ENCODE measurements at places on chromosomes 5 and 9.
A peak's percentile ranks its signal among the peaks of the same experiment; 100 is the strongest.

DNA sequence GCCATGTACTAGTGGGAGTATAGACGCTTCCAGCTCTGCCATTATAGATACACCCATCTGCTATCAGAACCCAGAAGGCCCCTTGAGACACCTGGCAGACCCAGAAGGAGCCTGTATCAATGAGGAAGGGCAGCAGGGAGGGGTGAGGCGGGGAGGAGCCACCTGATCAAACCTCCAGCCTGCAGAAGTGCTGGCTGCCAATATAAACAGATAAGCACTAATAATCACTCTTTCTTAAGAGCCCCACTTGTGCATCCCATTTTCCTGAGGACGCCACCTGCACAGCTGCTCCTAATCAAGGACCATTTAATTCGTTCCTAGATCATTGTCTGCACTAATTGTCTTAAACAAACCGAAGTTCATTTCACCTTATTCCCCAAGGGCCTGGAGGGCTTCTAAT is 75.0 kb upstream of the NEK6 start:
- no peak for DNase-seq

DNA sequence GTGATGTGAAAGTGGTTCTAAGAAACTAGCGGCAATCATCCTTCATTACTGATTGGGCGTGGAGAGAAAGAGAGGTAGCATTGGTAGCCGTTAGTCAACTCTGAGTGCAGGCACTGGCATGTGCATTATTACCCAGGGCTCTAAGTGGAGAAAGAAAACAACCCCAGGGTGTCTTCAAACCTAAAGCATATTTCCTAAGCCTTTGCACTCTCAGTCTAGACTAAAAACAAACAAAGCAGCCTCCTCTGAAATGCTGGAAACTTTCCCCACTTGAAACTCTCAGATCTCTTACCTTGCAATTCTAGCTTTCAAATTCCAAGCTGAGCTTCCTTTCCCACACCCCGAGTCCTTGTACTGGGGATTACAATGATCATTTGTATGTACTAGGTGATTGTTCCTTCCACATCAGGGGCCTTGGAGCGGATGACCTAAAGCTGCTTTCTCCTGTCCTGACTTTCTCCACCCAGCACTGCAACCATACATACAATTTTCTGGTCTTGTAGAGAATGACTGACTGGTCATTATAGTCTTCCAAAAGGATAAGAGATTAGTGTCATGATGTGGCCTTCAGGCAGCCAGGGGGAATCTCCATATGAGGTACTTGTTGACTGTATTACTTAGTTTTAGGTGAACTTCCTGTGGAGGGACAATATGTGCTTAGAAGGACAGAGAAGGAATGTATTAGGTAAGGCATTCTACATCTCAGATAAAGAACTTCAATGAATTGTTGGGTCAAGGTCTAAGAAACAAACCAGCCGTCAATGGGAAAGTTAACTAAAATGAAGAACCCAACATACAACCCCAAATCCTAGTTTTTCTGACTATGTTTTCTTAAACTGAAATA is 98.3 kb upstream of the CDKN2B start:
- no peak for DNase-seq

- DNase-seq, result peak; percentile 68
These were observed 725 bp upstream of the NIPBL start for GRCh38 chr5:36875790-36876298.

- DNase-seq, result no peak
These were observed 56.9 kb downstream of the HOMER1 start for GRCh38 chr5:79456890-79457583.

DNA sequence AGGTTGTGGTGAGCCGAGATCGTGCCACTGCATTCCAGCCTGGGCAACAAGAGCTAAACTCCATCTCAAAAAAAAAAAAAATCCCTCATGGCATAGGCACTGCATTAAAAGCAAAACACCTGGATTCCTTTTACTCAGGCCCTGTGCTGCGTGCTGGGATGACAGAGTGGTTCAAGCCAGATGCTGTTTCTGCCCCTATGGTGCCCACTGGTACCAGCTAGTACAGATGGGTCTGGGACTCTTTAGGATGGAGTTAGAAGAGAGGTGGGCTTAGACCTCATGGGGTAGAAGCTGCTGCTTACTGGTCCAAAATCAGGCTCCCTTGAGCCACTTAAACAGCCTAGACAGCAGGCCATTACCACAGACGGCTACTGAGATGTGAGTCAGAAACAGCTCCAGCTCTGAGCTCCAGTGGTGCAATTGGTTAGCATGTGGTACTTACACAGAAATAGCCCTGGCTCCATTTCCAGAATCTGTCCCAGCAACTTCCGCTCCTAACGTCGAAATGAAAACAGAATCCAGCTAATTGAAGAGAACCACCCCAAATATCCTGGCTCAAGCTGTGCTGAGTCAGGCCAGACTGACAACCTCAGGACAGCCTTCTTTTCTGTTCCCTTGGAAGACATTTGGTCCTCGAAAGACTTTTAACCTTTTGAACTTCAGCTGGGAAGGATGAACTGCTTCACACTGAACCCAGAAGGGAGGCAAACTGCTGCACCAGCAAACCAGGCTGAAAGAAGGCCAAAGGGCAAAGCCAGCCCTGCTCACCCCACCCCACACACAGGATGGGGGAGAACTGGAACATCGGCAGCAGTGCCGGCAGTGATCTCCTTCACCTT is 15.5 kb downstream of the C5orf15 start:
- DNase-seq, result no peak

- DNase-seq, result no peak
These were observed 11.3 kb upstream of the POU4F3 start for GRCh38 chr5:146327257-146327870.

DNA sequence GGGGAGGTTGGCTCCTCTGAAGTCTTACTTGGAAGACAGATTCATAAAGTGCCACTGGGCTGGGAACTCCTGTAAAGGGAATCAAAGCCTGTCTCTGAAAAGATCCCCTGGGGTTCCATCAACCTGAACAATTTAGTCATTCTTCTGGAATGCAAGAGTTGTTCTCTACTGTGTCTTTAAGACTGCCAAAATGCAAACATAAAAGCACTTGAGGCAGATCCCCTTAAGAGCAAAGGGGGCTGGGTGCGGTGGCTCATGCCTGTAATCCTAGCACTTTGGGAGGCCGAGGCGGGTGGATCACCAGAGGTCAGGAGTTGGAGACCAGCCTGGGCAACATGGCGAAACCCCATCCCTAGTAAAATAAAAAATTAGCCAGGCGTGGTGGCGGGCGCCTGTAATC is 16.7 kb downstream of the CDKN2AIPNL start:
- DNase-seq, result no peak

GRCh38 chr9:78038620-78039300 is 7.1 kb upstream of the GNAQ start:
- no peak for DNase-seq

GRCh38 chr9:95143591-95144561 is 173.6 kb downstream of the FANCC start:
- DNase-seq, result no peak

DNA sequence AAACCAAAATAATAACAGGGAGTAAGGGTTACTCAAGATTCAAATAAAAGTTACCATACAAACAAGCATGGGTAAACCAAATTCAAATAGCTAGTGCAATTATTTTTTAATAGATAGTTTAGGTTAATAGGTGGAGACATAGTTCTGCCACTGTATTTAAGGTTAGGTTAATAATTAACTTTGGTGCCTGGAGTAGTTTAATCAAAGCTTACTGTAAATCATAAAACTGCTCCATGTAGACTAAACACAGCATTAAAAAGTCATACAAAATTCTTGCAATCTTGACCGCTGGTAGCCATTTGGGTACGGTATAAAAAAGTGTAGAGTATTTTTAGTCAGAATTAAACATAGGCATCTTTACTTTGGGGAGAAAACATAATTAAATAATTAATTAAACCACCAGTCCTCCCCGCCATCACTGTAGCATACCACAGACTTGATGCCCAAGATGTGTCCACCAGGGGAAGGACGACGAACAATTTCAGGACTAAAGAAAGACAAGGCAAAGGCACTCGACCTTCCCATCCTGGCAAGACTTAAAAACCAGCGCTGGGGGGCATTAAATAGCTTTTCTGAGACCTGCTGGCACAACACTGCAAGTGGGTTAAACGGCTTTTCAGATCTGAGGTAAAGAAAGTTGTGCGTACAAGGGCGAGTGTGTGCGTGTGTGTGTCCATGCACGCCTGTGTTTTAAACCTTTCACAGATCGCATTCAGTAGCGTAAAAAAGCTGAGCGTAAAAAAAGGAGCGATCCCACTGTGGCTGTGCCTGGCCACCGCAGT is 2.9 kb downstream of the SEMA6A start:
- DNase-seq, result no peak

DNA sequence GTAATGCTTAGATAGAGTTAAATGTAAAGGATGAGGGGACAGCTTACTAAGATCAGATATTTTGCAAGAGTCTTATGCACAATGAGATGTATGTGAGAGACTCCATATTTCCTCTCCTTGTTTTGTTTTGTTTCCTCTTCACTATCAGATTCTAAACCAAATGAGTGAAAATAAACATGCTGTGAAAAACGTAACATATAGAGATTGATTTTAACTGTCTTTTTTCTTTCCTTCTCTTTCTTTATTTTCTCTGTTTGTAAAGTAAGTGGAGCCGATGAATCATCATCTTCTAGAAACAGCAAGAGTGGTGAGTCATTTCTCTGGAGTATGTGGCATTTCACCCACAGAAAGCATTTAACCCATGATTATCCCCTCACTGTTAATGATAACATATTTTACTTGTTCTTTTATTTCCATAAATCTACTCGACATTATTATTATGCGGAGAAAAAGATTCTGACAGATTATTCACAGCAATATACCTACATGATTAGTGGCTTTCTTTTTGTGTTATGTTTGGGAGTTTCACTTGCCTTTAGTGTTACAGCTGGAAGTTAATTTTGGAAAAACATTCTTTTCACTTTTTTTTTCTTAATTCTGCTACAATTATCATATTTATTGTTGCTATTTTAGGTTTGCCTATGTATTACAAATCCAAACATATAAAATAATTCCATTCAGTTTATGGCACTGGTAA is 2.1 kb upstream of the ANXA1 start:
- no peak for DNase-seq

DNA sequence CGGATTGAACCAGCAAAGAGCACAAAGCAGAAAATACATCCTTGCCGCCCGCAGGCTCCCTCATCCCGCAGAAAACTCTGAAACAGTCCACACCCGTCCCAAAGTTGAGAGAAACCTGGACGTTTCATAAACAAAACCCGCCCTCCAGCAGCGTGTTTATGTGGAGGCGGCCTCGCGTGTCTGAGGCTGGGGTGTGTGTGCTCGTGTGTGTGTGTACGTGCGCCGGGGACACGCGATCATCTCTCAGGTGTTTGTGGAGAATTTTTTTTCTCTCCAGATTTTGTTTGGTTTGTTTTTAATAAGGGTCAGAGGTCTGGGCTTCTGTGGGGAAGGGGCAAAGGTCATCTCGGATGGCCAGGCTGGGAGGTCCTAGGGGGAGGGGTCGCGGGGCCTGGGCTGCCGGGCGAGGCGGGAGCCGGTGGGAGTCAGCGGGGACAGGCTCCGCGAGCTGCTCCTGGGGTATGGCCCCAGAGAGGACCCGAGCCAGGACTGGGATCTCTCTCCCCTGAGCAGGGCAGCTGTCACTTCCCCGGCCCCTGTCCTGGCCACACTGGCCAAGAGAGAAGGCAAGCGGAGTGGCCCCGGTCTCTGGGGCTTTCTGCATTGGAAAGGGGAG is 206.4 kb downstream of the C9orf50 start:
- peak; percentile 18 for DNase-seq

GRCh38 chr5:60822285-60822556 is 21.8 kb downstream of the ELOVL7 start:
- DNase-seq, result no peak

GRCh38 chr5:83683836-83684235 is 36.8 kb downstream of the HAPLN1 start:
- DNase-seq, result no peak

DNA sequence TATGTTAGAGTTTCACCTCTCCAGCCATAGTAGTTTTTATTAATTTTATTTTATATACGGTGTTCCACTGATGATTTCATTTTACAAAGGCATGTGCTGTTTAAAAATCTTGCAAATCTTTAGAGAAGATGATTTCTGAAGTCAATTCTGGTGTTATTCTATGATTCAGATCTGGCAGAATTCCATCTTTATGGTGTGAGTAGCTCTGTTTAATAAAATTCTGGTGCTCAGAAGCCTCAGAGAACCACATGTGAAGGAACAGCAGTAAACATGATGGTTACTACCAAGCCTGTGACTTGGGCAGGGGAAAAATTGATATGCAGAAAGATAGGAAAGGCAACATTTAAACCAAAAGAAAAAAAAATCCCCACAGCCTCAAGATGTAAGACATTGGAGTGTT is 299.7 kb downstream of the NPR3 start:
- DNase-seq, result no peak

- DNase-seq, result no peak
These were observed at the start of gene ZNF474 for GRCh38 chr5:122129306-122129705. ZNF474 (plus strand) TSS chr5:122129546; CDS start chr5:122151991, 22,445 bp downstream.

DNA sequence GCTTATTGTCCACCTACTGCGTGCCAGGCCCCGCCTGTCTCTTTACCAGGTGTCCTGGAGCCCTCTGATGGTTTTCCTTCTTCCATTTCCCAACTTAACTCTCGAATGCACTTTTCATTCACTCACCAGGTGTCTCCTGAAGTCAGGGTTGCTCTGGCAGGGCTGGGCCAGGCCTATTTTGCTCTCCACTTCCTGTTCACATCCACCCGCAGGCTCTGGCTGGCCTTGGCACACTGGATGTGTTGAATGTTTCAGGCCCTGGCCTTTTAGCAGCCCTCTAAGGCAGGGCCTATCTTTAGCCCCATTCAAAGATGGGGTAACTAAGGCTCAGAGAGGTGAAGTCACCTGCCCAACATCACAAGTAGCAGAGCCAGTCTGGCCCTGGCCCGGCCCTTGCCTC is 16.4 kb downstream of the LRRC8A start:
- DNase-seq, result no peak

DNA sequence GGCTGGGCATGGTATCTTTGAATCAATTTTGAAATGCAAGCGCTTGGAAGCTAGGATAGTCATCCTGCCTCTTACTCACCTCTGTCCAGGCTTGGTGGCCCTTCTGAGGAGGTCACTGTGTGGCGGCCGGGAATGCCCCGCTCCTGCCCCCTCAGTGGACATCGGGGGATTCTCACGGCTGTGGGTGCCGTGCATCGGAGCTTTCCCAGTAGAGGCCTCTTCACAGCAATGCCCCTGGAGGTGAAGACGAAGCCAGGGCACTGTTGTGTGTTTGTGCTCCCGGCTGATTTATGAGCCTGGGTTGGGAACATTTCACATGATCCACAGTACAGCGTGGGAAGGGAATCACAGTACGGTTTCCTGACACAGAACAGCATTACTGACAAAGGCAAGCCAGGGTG is 147.5 kb downstream of the NXNL2 start:
- no peak for DNase-seq

GRCh38 chr5:33867241-33867640 is 24.5 kb downstream of the ADAMTS12 start:
- no peak for DNase-seq

GRCh38 chr5:166493612-166494011 is 1797.8 kb upstream of the WWC1 start:
- DNase-seq, result no peak

DNA sequence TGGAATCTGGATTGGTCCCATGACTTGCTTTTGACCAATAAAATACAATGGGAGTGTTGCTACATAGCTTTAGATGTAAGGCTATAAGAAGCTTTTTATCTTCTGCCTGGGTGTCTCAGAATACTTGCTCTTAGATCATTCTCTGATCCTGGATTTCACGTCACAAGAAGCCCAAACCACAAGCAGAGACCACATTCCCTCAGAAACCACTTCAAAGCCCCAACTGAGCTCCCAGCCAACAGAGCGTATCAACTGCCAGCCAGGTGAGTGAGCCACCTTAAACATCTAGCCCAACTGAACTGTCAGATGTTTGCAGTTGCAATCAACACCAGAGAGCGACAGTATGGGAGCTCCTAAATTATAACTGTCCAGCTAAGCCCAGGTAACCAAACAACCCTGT is 687.1 kb downstream of the TLE1 start:
- no peak for DNase-seq

- no peak for DNase-seq
These were observed 341.5 kb upstream of the CCNH start for GRCh38 chr5:87754009-87754757.

Measured in NK-92 treated with Interleukin-12 subunit alpha and Interleukin-12 subunit beta, amount 100 ng/mL, for 24 hours (cell line).